ENCODE measurements at places on chromosomes 11 and 22.

DNA sequence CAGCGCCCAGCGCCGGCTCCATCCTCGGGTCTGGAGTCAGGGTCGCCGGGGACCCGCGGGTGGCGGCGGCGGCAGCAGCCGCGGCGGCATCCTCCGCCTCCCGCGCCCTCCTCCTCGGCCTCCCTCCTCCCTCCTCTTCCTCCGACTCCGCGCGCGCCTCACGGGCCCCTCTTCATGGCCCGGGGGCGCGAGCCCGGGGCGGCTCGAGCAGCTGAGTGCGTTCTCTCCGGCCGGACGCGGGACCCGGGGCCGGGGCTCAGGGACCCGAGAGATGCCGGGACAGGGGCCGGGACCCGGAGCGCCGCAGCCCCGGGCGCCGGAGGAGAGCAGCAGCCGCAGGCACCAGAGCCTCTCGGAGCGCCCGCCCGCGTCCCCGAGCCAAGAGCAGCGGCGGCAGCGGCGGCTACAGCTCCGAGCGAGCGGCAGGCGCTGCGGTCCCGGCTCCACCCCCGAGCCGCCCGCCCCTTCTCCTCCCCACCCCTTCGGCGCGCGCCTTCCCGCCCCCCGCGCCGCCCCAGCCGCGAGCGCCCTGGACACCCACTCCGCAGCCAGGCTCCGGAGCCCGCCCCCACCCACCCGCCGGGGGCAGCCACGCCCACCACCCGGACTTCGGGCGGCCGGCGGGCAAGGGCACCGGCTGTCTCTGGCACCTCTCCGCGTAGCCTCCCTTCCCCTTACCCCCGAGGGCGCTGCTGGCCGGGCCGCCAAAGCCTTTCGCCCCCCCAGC lies at the start of gene CHST1:
CHST1 (minus strand) TSS at position 417 of the 727 bp plus-strand sequence. CDS start 14,699 bp downstream, outside the sequence.
- DNase-seq = peak; percentile 85

DNA sequence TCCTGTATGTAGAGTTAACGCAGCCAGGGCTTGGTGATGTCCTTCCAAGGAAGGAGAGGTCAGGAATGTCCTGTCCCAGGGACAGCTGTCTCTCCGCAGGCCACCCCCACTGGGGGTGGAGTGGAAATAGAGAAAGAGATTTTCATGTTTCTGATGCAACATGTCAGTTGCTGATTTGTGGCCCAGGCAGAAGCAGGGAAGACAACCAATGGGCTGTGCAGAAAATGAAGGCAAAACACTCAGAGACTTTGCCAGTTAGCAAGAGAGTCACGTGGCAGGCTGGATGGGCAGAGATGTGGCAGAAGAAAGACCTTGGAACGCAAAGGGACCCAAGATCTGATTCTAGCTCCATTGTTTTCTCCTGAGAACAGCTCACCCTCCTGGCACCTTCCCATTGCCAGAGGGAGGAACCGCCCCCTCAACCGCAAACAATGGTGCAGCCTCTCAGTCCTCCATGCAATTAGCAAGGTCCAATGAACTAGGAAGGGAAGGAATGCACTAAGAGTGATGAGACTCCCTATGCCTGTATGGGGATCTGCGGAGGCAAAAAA lies 71.0 kb downstream of the SYN3 start:
- peak; percentile 44 for DNase-seq

DNA sequence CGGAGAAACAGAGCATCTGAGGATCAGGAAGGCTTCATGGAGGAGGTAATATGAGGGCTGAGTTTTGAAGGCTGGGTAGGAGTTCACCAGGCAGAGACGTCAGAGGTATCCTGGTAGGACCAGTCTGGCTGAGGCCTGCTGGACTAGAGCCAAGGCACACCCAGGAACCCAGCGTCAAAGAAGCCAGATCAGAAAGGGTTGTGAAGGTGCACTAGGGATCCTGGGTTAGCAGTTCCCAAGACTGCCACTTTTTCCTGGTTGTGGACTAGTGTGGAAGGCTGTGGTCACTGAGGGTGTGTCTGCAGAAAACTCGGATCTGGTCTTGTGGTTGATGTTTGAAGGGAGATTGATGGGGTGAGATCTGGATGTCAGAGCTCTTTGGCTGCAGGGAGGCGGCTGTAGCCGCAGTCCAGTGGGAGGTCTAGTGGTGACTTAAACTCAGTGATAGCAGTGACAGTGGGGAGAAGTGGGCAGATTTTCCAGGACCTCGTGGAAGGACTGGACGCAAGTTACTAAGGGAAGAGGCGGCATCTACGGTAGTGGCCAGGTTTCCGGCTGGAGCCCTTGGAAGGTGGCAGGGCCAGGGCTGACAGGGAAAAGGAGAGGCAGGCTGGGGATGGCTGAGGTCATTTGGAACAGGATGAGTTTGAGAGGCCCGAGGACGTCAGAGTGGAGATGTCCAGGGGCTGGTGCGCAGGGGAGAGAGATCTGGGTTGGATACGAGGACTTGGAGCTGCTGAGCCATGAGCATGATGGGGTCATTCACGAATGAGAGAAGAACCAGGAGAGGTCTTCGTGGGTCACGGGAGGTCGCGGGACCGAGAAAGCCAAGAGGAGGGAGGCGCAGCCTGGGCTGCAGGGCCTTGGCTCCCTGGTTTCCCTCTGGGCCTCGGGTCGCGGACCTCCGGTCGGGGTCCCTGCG lies 10.9 kb downstream of the RELA start:
- no peak for DNase-seq

GRCh38 chr11:72774499-72774898 lies 19.3 kb downstream of the STARD10 start:
- DNase-seq = no peak

DNA sequence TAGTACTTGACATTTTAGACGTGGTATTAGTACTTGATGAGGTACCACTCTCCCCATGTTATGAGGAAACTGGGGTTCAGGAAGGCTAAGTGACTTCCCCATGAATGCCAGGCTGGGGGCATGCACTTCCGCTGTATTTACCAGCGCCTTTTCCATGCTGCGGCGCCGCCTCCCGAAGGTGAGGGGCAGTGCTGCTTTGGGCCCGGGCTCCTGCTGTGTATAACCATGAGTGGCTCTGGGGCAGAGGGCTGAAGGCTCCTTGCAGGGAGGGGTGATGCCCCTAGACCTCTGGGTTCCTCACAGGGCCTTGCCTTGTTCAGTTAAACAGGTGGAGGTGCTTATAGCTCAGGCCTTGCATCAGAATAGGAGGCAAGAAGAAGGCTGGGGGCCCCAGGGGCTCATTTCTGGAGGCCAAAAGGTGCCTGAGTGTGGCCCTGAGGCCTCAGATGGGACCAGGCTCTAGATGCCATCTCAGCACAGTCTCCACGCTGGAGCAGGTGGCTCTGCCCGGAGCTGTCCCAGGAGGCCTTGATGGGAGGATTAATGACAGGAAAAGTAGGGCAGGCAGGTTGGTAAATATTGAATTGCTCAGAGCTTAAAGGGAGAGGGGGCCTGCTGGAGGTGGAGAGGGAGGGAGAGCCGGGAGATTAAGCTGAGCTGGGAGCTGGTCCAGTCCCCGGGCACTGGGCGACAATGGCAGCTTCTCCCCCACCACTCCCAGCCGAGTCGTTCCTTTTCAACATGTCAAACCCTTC lies 129.6 kb downstream of the CEP164 start:
- no peak for DNase-seq

GRCh38 chr11:12007230-12007593 lies 1.2 kb downstream of the DKK3 start:
- DNase-seq = no peak

GRCh38 chr11:705646-706438 lies at the start of gene EPS8L2:
Gene EPS8L2, plus strand, starts transcription at chr11:706231. Its CDS starts 3,177 bp downstream, at chr11:709408.
- DNase-seq = peak; percentile 51

DNA sequence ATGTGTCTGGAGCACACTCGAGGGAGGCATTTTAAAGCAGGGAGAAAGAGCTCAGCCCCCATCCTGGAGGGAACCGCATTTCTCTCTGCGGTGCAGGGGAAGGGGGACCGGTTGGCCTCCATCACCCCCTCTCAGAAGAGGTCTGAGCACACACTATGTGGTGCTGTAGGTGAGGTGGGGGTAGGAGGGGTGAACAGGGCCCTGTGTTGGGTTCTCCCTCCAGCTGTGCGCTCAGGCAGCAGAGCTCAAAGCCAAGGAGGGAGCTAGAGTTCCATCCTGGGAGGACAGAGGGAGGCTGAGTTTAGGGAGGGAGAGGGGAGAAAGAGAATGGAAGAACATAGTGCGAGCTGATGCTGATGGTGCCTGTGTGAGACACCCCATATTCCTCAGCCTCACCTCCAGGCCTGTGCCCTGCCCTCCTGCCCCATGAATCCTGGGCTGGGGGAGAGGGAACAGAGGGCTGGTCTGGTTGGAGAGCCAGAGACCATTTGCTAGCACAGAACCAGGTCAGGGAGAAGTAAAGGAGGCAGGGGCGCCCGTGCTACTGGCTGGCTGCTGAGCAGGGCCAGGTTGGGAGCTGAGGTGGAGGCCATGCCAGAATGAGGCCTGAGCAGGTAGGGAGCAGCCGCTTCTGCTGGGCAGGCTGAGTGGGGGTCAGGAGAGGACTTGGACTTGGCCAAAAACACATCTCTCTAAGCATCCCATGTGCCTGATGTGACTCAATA lies 43.7 kb downstream of the ALX4 start:
- no peak for DNase-seq

GRCh38 chr22:22062306-22062793 lies 79.8 kb upstream of the TOP3B start:
- DNase-seq = no peak

- no peak for DNase-seq
Measured at GRCh38 chr11:80515097-80515496, 1074.3 kb upstream of the TENM4 start.

DNA sequence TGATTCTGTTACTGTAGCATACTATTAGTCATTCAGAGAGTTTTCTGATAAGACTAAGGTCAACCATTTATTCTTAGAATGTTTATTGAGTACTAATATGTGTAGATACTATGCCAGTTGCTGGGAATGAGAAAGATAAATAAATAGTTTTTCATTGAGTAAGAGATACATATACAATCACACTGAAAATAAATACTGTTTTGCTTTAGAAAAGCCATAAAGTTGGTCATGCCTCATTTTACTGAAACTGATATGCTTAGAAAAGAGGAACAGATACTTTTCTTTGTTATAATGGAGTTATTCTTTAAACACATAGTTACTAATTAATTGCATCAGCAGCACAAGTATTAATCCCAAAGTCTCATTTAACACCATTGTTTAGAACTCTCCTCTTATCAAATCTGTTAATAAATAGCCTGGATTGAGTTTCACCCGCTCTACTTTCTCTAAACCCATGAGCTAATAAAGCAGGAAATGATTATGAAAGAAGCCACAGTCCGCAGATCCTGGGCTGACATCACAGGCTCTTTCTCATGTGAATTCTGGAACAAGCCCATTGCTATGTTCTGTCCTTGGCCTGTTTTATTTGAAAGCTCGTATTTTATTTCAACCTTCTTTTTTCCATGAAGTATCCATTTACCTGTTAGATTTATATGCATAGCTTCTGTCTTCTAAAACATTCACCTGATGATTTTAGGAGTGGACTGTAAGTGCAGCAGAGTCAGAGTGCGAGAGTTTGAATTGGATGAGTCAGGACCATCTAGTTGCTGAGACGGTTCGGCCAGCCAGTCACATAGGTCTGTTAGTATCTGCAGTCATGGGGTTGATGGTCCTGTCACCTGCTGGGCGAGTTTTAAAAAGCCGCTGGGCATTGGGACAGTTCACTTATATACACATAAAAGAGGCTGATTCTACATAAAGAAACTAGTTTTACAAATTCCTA lies 35.5 kb downstream of the PIWIL4 start:
- DNase-seq = peak; percentile 84
